Activated CD4-positive, alpha-beta memory T cell treated with anti-CD3 and anti-CD28 coated beads, Interleukin-2, amount 10 ng/mL, durations not matched to agents 7 days and 5 days (primary cell): ENCODE measurements at places on chromosomes 2 and 18.

DNA sequence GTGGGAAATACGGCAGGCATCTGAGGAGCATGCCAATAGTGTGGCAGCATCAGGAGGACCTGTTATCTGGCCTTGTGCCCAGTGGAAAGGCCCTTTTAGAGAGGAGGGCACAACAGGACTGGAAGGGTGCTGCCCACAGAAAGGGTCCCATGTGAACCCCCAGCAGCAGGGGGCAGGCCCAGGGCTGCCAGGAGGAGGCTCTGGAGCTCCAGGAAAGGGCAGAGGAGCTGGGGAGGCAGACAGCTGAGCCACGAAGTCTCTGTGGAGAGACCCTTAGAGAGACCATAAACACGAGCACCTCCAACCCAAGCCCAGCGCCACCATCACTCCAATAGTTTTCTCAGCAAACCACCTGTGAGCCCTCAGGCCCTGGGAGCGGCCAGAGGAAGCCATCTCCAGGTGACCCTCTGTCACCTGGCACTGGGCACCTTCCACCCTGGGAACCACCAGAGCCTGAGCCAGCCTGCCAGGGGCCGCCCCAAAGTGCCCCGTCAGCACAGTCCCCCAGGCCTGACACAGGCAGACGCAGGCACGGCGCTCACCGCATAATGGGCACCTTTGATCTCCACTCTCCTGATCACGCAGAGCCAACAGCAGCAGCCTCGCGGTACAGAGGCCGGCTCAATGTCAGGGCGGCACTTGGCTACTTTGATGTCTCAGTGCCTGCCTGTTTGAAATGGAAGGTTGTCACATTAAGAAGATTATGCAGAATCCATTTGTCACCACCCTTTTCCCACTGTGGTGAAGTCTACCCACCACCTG lies 162.5 kb upstream of the RAB6C start:
- no peaks in the 10 kb centered on the region for H3K27me3 ChIP-seq
- no peaks in the 10 kb centered on the region for H3K4me1 ChIP-seq
- no peak overlapping the region for H3K4me3 ChIP-seq
- H3K36me3 ChIP-seq: no peaks in the 10 kb centered on the region

- no peak for DNase-seq
- peak overlapping the region; percentile 61 for H3K4me3 ChIP-seq
- H3K27me3 ChIP-seq: no peaks in the 10 kb centered on the region
- H3K27ac ChIP-seq: peak overlapping the region; percentile 34
These were observed 7.3 kb downstream of the IRS1 start for GRCh38 chr2:226792155-226792881.

- H3K4me1 ChIP-seq: no peaks in the 10 kb centered on the region
- no peaks in the 10 kb centered on the region for H3K27me3 ChIP-seq
- no peaks in the 10 kb centered on the region for H3K36me3 ChIP-seq
- H3K4me3 ChIP-seq: no peak overlapping the region
- no peak overlapping the region for H3K27ac ChIP-seq
These were observed 94.2 kb downstream of the LRRC30 start for GRCh38 chr18:7325126-7325430.

DNA sequence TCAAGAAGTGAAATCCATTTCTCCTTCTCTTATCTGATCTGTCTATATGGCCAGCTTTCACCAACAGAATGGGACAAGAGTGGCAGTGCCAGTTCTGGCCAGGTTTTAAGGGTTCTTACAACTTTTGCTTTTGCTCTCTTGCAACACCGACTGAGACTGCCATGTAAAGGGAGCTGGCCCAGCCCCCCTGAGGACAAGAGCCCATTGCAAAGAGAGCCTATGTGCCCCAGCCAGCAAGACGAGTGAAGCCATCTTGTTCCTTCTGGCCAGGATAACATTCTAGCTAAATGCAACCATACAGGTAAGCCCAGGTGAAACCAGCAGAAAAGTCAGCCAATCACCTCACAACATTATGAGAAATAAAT lies 101.0 kb upstream of the RND3 start:
- no peak for DNase-seq
- H3K4me1 ChIP-seq: no peaks in the 10 kb centered on the region
- H3K27ac ChIP-seq: no peak overlapping the region
- H3K4me3 ChIP-seq: no peak overlapping the region
- no peaks in the 10 kb centered on the region for H3K36me3 ChIP-seq
- no peaks in the 10 kb centered on the region for H3K27me3 ChIP-seq

DNA sequence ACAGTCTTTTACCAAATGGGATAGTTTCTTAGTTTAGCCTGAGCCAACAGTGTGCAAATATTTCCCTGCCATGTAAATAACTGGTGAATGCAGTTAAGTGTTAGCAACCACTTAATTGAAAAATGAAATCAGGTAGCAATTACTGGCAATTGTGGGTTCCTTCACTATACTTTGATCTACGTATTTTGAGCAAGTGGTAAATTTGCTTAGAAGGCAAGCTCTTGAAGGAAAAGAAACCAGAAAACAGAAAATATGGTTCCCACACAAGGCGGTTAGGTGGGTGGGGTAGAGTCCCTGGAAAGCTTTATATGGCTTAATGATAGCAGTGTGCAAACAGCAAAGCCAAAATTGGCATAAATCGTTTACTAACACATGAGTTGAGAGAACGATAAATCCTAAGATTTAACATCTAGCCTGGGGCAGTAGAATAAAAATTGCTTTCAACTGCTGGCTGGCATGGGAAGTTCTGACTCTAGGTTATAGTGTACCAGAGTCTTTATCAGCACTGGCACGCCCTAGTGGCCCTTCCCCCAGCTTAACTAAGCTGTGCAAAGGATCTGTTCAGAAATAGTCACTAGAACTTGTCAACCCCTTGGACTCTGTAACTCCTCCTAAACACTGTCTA lies 17.0 kb downstream of the SLC9A2 start:
- H3K27me3 ChIP-seq: peaks cover 16% of the 10 kb centered on the region
- H3K4me3 ChIP-seq: no peak overlapping the region
- DNase-seq: no peak
- no peaks in the 10 kb centered on the region for H3K4me1 ChIP-seq
- no peak overlapping the region for H3K27ac ChIP-seq
- no peaks in the 10 kb centered on the region for H3K36me3 ChIP-seq

DNA sequence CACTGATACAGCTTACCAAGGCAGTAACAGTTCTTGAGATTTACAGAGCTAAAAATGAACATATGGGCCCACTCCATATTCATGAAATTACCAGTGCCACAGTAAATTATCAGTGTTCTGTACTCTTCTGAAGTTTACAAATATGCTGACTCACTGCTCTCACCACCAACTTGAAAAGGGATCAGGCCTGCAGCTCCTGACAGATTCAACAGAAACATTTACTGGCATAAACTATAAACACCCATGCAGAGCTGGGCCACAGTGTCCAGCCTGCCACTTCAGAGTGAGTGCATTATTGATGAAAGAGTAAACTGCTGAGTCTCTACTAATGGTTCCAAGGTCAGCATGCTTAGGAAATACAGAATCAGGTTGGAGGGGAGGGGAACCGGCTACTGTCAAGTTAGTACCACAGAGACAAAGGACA lies 83.1 kb downstream of the FARSB start:
- H3K4me3 ChIP-seq: no peak overlapping the region
- peaks cover 27% of the 10 kb centered on the region for H3K36me3 ChIP-seq
- peaks cover 23% of the 10 kb centered on the region for H3K4me1 ChIP-seq
- peak overlapping the region; percentile 60 for H3K27ac ChIP-seq

DNA sequence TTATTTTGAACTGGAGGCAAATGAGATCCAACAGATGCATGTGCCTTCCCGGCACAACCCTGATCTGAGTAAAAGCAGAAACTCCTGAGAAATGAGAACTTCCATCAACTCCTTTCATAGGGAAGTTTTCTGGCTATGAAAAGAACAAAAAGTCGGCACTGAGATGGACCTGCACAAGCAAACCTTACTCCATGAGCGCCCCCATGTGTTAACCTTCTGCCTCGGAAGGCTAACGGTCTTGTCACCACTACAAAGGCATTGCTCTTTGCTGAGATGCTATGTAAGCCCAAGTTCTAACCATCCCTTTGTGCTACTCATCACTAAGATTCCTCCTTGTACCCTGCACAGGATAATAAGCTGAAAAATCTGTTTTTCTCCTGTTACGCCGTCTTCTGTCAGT lies 57.3 kb upstream of the SULT1C3 start:
- H3K4me1 ChIP-seq: no peaks in the 10 kb centered on the region
- no peak overlapping the region for H3K27ac ChIP-seq
- DNase-seq: peak; percentile 17
- H3K4me3 ChIP-seq: no peak overlapping the region
- H3K36me3 ChIP-seq: no peaks in the 10 kb centered on the region
- peaks cover 1% of the 10 kb centered on the region for H3K27me3 ChIP-seq

DNA sequence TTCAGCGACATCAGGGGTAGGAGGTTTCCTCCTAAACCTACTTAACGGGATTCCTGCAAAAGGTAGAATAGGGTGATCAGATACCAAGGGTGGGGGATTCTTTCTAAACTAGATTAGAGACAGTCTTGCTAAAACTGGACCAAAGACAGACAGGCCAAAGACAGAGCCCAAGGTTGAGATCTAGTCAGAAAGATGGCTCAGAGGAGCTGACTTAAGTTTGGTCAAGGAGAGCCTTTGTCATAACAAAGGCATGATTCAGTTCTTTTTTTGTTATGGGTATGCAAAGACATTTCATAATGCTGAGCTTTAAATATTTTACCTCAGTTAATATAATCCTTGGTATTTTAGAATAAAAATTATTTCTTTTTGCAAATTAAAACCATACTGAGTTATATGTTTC lies 17.8 kb upstream of the GPR75 start:
- no peaks in the 10 kb centered on the region for H3K4me1 ChIP-seq
- no peak overlapping the region for H3K4me3 ChIP-seq
- H3K27ac ChIP-seq: no peak overlapping the region
- DNase-seq: no peak

GRCh38 chr2:58921676-58922075 lies 680.6 kb upstream of the FANCL start:
- no peak for DNase-seq
- no peaks in the 10 kb centered on the region for H3K4me1 ChIP-seq
- no peaks in the 10 kb centered on the region for H3K27me3 ChIP-seq
- no peaks in the 10 kb centered on the region for H3K36me3 ChIP-seq
- no peak overlapping the region for H3K4me3 ChIP-seq

GRCh38 chr2:67485431-67485830 lies 88.3 kb downstream of the ETAA1 start:
- no peak for DNase-seq
- no peak overlapping the region for H3K27ac ChIP-seq
- no peaks in the 10 kb centered on the region for H3K36me3 ChIP-seq
- H3K4me1 ChIP-seq: no peaks in the 10 kb centered on the region
- H3K4me3 ChIP-seq: no peak overlapping the region

- H3K4me1 ChIP-seq: no peaks in the 10 kb centered on the region
- no peaks in the 10 kb centered on the region for H3K36me3 ChIP-seq
- no peak overlapping the region for H3K4me3 ChIP-seq
- no peak overlapping the region for H3K27ac ChIP-seq
These were observed 132.9 kb upstream of the PKDCC start for GRCh38 chr2:41914936-41915335.

DNA sequence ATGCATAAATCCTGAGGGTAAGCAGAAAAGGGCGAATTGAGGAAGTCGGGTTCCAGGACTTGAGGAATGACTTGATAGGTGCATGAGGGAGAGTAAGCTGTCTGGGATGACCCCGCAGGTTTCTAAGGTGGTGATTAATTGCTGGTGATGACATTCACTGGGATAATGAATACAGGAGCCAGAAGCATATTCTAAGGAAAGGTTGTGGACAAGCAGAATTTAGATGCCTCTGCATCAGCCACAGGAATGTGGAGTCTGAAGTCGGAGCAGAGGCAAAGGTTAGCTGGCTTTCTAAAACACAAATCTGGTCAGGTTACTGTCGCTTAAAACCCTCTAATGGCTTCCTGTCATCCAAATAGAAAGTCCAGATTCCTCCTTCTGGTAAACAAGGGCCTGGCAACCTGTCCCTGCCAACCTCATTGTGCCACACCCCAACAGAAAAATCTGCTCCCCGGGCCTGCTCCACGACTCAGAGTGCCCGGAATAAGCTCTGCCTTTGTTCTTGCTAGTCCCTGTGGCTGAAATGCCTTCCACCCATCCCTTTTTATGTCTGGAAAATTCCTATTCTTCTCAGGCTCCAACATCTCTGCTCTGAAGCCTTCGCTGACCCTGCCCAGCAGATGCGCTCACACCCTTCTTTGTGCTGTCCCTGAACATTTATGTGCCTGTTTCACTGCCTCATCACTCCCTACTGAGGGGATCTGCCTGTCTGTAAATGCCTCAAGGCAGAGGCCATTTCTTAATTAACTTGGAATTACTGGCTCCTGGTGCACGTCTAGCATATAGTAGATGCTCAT lies 11.3 kb upstream of the TMEM214 start:
- no peaks in the 10 kb centered on the region for H3K36me3 ChIP-seq
- H3K4me1 ChIP-seq: no peaks in the 10 kb centered on the region
- no peak for DNase-seq
- no peaks in the 10 kb centered on the region for H3K27me3 ChIP-seq
